Naive thymus-derived CD4-positive, alpha-beta T cell (primary cell): ENCODE measurements at places on chromosomes 7 and 10.

GRCh38 chr10:56139405-56139804 lies 221.7 kb downstream of the ZWINT start:
- DNase-seq, result no peak
- H3K27me3 ChIP-seq, result no peaks in the 10 kb centered on the region
- H3K36me3 ChIP-seq, result no peaks in the 10 kb centered on the region
- no peak overlapping the region for H3K27ac ChIP-seq
- H3K4me1 ChIP-seq, result no peaks in the 10 kb centered on the region

- no peak overlapping the region for H3K4me3 ChIP-seq
- no peak for DNase-seq
- no peak overlapping the region for H3K27ac ChIP-seq
These were observed 54.1 kb upstream of the PPIF start for GRCh38 chr10:79292891-79293746.

- no peak overlapping the region for H3K4me3 ChIP-seq
- H3K36me3 ChIP-seq, result no peaks in the 10 kb centered on the region
- DNase-seq, result no peak
- H3K27ac ChIP-seq, result no peak overlapping the region
- no peaks in the 10 kb centered on the region for H3K27me3 ChIP-seq
- H3K4me1 ChIP-seq, result no peaks in the 10 kb centered on the region
These were observed 24.6 kb downstream of the CACNB2 start for GRCh38 chr10:18164748-18165361.

DNA sequence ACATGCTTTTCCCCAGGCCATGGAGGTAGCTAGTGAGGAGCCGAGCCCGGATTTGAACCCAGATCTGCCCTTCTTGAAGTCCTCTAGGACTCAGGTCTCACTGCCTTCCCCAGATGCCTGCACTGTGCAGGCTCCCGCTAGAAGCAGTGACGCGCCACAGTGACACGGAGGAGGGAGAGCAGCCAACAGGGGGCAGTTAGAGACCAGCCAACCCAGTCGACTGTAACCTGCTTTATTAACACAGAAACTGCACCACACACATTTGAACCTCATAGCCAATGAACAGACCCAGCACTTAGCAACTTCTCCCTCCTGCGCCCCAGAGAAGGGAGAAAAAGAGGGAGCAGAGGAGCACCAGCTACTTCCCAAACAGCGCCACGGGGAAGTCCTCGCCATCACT lies 27.4 kb downstream of the PILRA start:
- peaks cover 6% of the 10 kb centered on the region for H3K4me1 ChIP-seq
- H3K27ac ChIP-seq, result no peak overlapping the region
